Chondrocyte (in vitro differentiated cells): ENCODE measurements at places on chromosomes 3 and 15.

- H3K4me1 ChIP-seq: no peaks in the 10 kb centered on the region
- no peak overlapping the region for H3K27ac ChIP-seq
- peaks cover 6% of the 10 kb centered on the region for H3K27me3 ChIP-seq
- H3K4me3 ChIP-seq: no peak overlapping the region
Observed at GRCh38 chr3:31331278-31331677, 201.4 kb upstream of the STT3B start.

- DNase-seq: no peak
- H3K27me3 ChIP-seq: no peaks in the 10 kb centered on the region
- no peaks in the 10 kb centered on the region for H3K36me3 ChIP-seq
- peaks cover 3% of the 10 kb centered on the region for H3K4me1 ChIP-seq
Observed at GRCh38 chr3:5002174-5002870, 23.1 kb downstream of the BHLHE40 start.

GRCh38 chr15:101424984-101425383 is 64.5 kb downstream of the PCSK6 start:
- DNase-seq: no peak
- peaks cover 28% of the 10 kb centered on the region for H3K27me3 ChIP-seq
- no peaks in the 10 kb centered on the region for H3K36me3 ChIP-seq
- H3K4me1 ChIP-seq: no peaks in the 10 kb centered on the region

GRCh38 chr3:131975047-131975446 is 59.8 kb downstream of the CPNE4 start:
- H3K4me3 ChIP-seq: no peak overlapping the region
- H3K27ac ChIP-seq: no peak overlapping the region
- DNase-seq: no peak
- H3K4me1 ChIP-seq: no peaks in the 10 kb centered on the region
- no peaks in the 10 kb centered on the region for H3K36me3 ChIP-seq
- H3K27me3 ChIP-seq: peaks cover 2% of the 10 kb centered on the region

DNA sequence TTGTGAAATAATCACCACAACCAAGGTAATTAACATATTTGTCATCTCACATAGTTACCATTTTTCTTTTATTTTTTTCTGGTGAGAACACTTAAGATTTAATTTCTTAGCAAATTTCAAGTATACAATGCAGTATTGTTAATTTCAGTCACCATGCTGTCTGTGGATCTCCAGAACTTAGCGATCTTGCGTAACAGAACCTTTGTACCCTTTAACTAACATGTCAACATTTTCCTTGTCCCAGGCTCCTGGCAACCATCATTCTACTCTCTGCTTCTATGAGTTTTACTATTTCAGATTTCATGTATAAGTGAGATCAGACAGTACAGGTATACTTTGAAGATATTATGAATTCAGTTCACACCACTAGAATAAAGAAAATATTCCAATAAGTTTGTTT is 154.4 kb downstream of the KCNAB1 start:
- peaks cover 5% of the 10 kb centered on the region for H3K27me3 ChIP-seq
- peaks cover 5% of the 10 kb centered on the region for H3K36me3 ChIP-seq
- H3K27ac ChIP-seq: no peak overlapping the region
- H3K4me1 ChIP-seq: no peaks in the 10 kb centered on the region
- no peak overlapping the region for H3K4me3 ChIP-seq

DNA sequence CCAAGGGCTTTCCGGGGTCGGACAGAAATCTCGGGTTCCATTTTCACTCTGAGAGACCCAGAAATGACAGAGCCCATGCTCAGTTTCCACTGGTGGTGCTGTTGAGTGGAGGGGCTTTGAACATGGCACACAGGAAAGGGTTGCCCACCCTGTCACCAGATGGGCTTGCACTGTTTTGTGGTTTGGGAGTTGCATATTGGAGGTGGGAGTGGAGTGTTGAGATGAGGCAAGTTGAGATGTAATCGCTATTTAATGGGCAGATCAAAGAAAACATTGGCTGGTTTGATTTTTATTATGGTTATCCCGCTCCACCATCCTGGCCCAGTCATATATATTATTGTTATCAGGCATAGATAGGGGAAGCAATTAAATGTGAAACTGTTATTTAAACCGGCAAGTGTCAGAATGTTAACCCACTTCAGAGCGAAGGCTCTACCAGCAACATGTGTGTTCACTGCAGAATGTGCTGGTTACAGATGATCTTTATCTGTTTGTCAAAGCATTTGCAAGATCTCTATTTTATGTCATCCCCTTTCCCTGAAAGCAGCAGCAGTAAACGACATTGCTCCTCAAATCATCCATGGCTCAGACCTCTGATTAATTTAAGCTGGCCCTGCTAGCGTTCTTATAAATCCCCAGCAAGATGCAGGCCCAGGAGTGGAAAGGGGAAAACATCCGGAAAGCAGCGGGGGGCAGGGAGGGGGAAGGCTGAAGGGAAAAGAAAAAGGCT is 58.3 kb upstream of the TSEN2 start:
- H3K36me3 ChIP-seq: peaks cover 7% of the 10 kb centered on the region
- DNase-seq: no peak
- H3K4me1 ChIP-seq: peaks cover 20% of the 10 kb centered on the region
- no peak overlapping the region for H3K4me3 ChIP-seq

GRCh38 chr3:123412811-123413604 is 35.9 kb downstream of the ADCY5 start:
- no peak overlapping the region for H3K4me3 ChIP-seq
- H3K27me3 ChIP-seq: peaks cover 14% of the 10 kb centered on the region
- H3K4me1 ChIP-seq: peaks cover 9% of the 10 kb centered on the region
- no peak overlapping the region for H3K27ac ChIP-seq
- peak; percentile 87 for DNase-seq
- no peaks in the 10 kb centered on the region for H3K36me3 ChIP-seq

GRCh38 chr3:183637106-183637486 is 1.7 kb downstream of the KLHL24 start:
- no peaks in the 10 kb centered on the region for H3K36me3 ChIP-seq
- no peak for DNase-seq
- no peaks in the 10 kb centered on the region for H3K27me3 ChIP-seq
- H3K4me1 ChIP-seq: peaks cover 30% of the 10 kb centered on the region

DNA sequence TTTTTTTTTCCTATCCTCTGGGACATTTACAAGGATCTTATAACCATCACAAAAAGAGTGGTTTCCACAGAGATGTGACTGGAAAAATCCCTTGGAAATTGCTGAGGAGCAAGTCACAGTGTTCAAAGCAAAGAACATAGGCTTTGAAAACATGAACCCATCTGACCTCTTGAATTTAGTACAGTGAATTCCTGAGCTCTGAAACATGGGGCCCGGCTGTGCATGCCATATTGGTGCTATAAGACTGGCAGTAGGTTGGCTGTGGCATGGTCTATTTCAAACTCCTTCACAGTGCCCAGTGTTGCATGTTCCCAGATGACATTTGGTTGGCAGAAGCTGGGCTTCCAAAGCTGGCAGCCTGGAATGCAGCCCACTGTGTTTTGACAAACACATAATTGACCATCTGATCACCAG is 202.2 kb downstream of the TIGIT start:
- no peaks in the 10 kb centered on the region for H3K36me3 ChIP-seq
- no peak for DNase-seq
- H3K27ac ChIP-seq: peak overlapping the region; percentile 49
- no peaks in the 10 kb centered on the region for H3K27me3 ChIP-seq
- peaks cover 54% of the 10 kb centered on the region for H3K4me1 ChIP-seq
- H3K4me3 ChIP-seq: no peak overlapping the region

DNA sequence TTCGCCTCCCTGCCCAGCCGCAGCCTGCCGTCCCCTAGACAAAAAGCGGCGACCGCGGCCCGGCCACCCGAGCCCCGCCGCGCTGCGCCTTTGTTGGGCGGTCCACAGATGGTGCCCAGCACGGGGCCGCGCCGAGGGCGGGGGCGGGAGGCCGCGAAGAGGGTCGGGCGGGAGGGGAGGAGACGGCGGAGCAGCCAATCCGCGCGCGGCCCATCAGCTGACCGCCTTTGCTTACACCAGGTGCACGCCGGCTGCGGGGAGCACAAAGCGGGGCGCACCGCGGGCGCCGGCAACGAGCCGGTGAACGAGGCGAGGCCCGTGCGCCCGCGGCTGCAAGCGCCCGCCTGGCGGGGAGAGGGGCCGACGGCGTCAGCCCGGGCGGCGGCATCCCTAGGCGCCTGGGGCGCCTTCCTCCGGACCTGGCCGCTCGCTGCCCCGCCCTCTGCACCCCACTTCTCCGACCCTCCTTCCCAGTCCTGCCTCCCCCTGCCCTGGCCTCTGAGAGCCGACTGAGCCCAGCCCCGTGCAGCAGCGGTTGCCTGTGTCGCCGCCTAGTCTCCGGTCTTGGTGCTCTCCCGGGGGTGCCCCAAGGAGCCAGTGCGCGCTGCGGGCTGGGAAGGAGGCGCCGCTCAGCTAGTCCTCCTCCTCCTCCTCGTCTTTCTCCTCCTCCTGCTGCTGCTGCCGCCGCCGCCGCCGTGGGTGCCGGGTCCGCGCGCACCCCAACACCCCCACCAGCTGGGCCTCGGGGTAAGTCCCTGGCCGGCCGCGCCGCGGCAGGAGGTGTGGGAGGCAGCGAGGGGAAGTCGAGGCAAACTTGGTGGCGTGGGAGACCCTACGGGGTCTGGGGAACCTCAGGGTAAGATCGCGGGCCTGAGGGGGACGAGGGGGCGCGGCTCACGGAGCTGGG is at the start of gene LRRN1:
Gene LRRN1, plus strand, starts transcription at position 259 of the 907 bp plus-strand sequence. CDS start 45,211 bp downstream, outside the sequence.
- H3K4me3 ChIP-seq: peak within 1 kb of the TSS; percentile 78
- H3K36me3 ChIP-seq: no peaks in the 10 kb centered on the region
- peaks cover 48% of the 10 kb centered on the region for H3K27me3 ChIP-seq
- no peak within 1 kb of the TSS for H3K27ac ChIP-seq

GRCh38 chr3:41276191-41276590 is 76.9 kb downstream of the CTNNB1 start:
- H3K4me1 ChIP-seq: peaks cover 13% of the 10 kb centered on the region
- no peak overlapping the region for H3K4me3 ChIP-seq
- no peak overlapping the region for H3K27ac ChIP-seq
- H3K27me3 ChIP-seq: no peaks in the 10 kb centered on the region
- H3K36me3 ChIP-seq: peaks cover 3% of the 10 kb centered on the region

GRCh38 chr3:6524479-6524878 is 336.4 kb upstream of the GRM7 start:
- H3K4me3 ChIP-seq: no peak overlapping the region
- no peak overlapping the region for H3K27ac ChIP-seq
- no peaks in the 10 kb centered on the region for H3K4me1 ChIP-seq

GRCh38 chr3:73611176-73611575 is 13.6 kb downstream of the PDZRN3 start:
- peaks cover 5% of the 10 kb centered on the region for H3K36me3 ChIP-seq
- H3K27me3 ChIP-seq: no peaks in the 10 kb centered on the region
- no peak for DNase-seq
- H3K4me1 ChIP-seq: peaks cover 55% of the 10 kb centered on the region
- no peak overlapping the region for H3K4me3 ChIP-seq

GRCh38 chr15:53644660-53645059 is 114.8 kb downstream of the WDR72 start:
- no peak overlapping the region for H3K4me3 ChIP-seq
- no peak overlapping the region for H3K27ac ChIP-seq
- H3K27me3 ChIP-seq: peaks cover 41% of the 10 kb centered on the region

- peaks cover 27% of the 10 kb centered on the region for H3K4me1 ChIP-seq
- DNase-seq: no peak
- H3K27ac ChIP-seq: no peak overlapping the region
- H3K4me3 ChIP-seq: no peak overlapping the region
Observed at GRCh38 chr3:112555535-112556170, 6.1 kb downstream of the ATG3 start.

DNA sequence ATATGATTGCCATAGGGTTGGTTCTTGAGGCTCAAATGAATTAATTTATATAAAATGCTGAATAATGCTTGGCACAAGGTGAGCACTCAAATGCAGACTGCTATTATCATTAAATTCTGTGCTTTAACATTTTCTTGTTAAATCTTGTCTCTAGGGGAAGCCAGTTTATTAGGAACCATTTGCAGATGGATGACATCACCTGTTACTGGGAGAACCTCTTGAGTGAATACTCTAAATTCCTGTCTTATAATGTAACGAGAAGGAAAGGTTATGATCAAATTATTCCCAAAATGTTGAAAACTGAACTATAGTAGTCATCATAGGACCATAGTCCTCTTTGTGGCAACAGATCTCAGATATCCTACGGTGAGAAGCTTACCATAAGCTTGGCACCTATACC is 6.2 kb upstream of the TIMMDC1 start:
- no peak overlapping the region for H3K27ac ChIP-seq
- H3K36me3 ChIP-seq: peaks cover 1% of the 10 kb centered on the region
- no peaks in the 10 kb centered on the region for H3K27me3 ChIP-seq
- DNase-seq: no peak
- H3K4me1 ChIP-seq: peaks cover 4% of the 10 kb centered on the region

DNA sequence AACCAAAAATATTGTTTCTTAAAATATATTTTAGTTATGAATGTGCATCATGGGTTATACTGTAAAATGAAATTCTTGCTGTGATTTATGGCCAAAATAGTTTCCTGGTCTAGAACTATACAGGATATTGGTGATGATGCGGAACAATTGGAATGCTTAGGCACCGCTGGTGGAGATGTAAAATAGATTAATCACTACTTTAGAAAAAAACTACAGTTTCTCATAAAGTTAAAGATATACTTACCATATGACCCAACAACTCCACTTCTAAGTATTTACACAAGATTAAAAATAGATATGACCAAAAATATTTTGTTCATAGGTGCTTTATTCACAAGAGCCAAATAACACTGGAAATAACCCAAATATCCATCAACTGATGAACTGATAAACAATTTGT is 126.7 kb downstream of the TUSC7 start:
- H3K27me3 ChIP-seq: peaks cover 3% of the 10 kb centered on the region
- no peak overlapping the region for H3K27ac ChIP-seq
- no peaks in the 10 kb centered on the region for H3K4me1 ChIP-seq
- no peak for DNase-seq
- H3K36me3 ChIP-seq: no peaks in the 10 kb centered on the region

- no peak overlapping the region for H3K27ac ChIP-seq
- H3K36me3 ChIP-seq: no peaks in the 10 kb centered on the region
- no peak overlapping the region for H3K4me3 ChIP-seq
- no peak for DNase-seq
- no peaks in the 10 kb centered on the region for H3K27me3 ChIP-seq
Observed at GRCh38 chr15:67724691-67725375, 100.5 kb upstream of the SKOR1 start.
